ENCODE measurements at places on chromosomes 7 and 10. TPM values are rescaled to one million over a fixed set of nuclear protein-coding genes. Genes with fewer than 3 reads are reported as not detected.
A peak's percentile ranks its signal among the peaks of the same experiment; 100 is the strongest.

EGR2 gene
- total RNA-seq, result 45.6 TPM

DNA sequence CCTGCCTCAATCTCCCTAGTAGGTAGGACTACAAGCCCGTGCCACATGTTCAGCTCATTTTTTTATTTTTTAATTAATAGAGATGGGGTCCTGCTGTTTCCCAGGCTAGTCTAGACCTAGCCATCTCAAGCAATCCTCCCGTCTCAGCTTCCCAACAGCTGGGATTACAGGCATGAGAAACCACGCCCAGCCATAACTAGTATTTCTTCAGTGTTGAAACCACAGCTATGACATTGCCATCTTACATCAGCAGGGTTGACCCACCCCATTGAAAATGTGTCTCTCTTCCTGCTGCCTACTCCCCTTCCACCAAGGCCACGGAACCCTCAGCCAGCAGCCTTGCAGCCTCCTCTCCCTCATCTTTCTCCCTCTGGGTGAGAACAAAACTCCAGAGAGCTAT lies 62.1 kb upstream of the ZNF746 start:
- DNase-seq, result no peak

ZNRF2 gene
- 26.6 TPM for total RNA-seq

DNA sequence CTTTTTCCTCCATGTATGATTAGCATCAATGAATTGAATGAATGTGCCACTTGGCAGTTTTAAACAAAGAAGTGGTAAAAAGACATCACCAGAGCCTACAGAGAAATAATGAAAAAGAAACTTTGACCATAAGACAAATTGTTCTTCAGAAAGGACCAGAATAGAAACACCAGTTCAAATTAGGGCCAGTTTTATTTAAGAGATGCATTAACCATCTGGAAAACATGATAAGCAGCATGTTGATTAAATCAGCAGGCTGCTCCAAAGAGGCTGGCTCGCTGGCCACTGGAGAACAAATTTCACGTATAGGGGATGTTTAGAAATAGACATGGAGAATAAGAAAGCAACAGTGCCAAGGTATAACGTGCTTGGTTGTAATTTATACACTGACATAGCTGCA lies 242.3 kb upstream of the AOAH start:
- no peak for DNase-seq

- DNase-seq, result no peak
These were observed 32.0 kb downstream of the CFAP46 start for GRCh38 chr10:132910186-132910880.

- DNase-seq, result no peak
These were observed 294.7 kb upstream of the AOAH start for GRCh38 chr7:37018954-37019353.

- no peak for DNase-seq
These were observed 60.0 kb upstream of the ORC5 start for GRCh38 chr7:104267701-104268368.

GRCh38 chr7:12518920-12519681 lies 51.4 kb upstream of the SCIN start:
- DNase-seq, result no peak

ARPC1A gene
- 109 TPM for total RNA-seq

GRCh38 chr10:82934947-82935346 lies 1060.0 kb downstream of the NRG3 start:
- DNase-seq, result no peak

DNA sequence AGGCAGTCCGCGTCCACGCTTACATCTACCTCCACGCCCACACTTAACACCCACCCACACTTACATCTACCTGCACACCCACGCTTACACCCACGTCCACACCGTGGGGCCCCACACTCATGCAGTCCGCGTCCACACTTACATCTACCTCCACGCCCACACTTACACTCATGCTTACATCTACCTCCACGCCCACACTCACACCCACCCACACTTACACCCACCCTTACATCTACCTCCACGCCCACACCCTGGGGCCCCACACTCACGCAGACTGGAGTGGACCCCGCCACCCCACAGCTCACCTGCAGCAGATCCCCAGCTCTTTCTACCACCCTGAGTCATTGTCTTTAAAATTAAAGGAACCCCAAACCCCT lies 32.4 kb upstream of the PWWP2B start:
- peak; percentile 53 for DNase-seq

NRP1 gene
- total RNA-seq, result 127 TPM

POU6F2 gene
- total RNA-seq, result not detected

FXYD4 gene
- total RNA-seq, result not detected

AKR1C4 gene
- not detected for total RNA-seq

- DNase-seq, result no peak
These were observed 1.5 kb upstream of the RALA start for GRCh38 chr7:39621784-39622411.

LEP gene
- not detected for total RNA-seq

All from lower lobe of right lung (tissue), 2 donors.